T-cell (primary cell): ENCODE measurements at places on chromosomes 13 and 19.

DNA sequence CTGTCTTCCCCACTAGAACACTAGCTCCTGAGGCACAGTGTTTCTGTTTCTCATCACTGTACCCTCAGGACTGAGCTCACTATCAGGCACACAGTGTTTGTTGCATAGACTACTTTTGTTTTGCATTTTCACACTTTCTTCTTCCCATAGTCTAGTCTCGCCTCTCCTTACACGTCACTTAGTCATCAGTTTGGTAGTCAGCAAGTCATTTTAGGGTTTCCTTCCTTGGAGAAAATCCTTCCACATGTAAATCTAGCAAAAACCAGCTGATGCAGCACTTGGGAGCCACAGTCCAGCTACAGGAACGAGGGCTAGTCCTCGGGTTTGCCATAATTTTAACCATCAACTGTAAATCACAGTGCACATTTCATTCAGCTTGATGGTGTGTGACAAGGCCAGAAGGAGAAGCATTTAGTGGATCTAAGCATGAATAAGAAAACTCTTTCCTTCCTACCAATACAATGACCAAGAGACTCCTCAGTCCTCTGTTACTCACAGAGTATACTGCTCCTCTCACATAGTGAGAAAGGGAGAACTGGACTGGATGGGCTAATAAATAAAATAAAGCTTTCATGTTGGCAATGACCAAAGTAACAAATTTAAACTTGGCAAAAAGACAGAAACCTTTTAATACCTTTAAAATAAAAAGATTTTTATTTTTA, 221.0 kb downstream of the KLF12 start:
- no peaks in the 10 kb centered on the region for H3K27me3 ChIP-seq
- no peak overlapping the region for H3K4me3 ChIP-seq
- DNase-seq: no peak
- no peaks in the 10 kb centered on the region for H3K36me3 ChIP-seq

GRCh38 chr13:73924607-73925006, 209.6 kb downstream of the KLF12 start:
- H3K27me3 ChIP-seq: no peaks in the 10 kb centered on the region
- DNase-seq: no peak
- H3K4me3 ChIP-seq: no peak overlapping the region
- peak overlapping the region; percentile 4 for H3K27ac ChIP-seq
- H3K4me1 ChIP-seq: no peaks in the 10 kb centered on the region
- H3K36me3 ChIP-seq: peaks cover 4% of the 10 kb centered on the region

- H3K4me1 ChIP-seq: peaks cover 74% of the 10 kb centered on the region
- no peaks in the 10 kb centered on the region for H3K27me3 ChIP-seq
- no peak overlapping the region for H3K4me3 ChIP-seq
- no peak for DNase-seq
- H3K27ac ChIP-seq: peak overlapping the region; percentile 55
Measured at GRCh38 chr13:114157869-114158495, 21.1 kb upstream of the CFAP97D2 start.

DNA sequence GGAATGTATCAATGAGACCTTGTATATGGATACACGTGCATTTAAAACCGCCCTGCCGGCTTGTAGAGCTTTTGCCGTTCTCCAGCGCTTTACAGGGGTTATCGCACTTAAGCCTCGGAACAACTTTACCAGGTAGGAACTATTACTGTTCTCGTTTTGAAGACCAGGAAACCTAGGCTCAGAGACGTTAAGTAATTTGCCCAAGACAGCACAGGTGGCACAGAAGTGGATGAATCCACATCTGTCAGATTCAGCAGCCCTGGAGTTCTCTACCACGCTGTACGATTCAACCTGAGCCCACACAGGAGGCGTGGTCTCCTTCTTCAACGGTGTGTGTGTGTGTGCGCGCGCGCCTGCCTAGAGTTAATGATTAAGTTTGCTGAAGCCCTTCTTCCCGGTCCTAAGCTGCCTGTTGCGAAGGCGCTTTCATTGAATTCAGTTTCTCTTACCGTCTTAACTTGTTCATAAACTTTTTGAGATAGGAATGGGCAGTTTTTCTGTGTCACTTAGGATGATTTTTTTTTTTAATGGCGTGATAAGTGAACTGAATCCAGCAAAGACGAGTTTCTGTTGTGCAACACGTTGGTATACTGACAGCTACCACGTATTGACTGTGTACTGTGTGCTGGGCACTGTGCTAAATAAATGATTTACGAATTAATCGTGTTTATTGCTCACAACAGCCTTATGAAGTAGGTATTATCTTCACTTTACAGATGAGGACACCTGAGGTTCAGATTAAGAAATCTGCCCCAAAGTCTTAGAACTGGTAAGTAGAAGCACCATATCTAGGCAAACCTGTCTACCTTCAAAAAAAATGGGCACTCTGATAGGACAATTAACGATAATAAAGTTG, 67.4 kb downstream of the KCNRG start:
- peaks cover 37% of the 10 kb centered on the region for H3K4me1 ChIP-seq
- no peaks in the 10 kb centered on the region for H3K36me3 ChIP-seq
- H3K27ac ChIP-seq: peak overlapping the region; percentile 85
- no peaks in the 10 kb centered on the region for H3K27me3 ChIP-seq
- H3K4me3 ChIP-seq: peak overlapping the region; percentile 96
- peak; percentile 84 for DNase-seq

DNA sequence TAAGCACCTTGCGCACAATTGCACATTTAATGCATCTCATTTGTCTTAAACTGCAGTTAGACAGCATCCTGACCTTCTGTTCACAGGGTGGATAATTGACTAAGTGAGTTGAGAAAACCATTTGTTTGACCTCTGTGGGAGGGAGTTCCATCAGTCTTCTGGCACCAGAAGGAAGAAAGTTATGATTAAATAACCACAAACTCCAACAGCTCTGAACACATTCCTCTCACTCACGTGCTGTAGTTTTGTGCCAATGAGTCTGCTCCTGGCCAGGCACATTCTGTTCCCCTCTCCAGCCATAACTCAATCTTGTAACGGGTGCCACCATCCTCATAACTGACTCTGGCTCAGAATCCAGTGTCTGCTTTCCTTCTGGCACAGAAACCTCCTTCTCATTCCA, 817.2 kb downstream of the SLITRK1 start:
- no peaks in the 10 kb centered on the region for H3K27me3 ChIP-seq
- no peak overlapping the region for H3K4me3 ChIP-seq
- DNase-seq: no peak
- H3K36me3 ChIP-seq: no peaks in the 10 kb centered on the region
- no peaks in the 10 kb centered on the region for H3K4me1 ChIP-seq

- H3K27me3 ChIP-seq: peaks cover 41% of the 10 kb centered on the region
- no peak overlapping the region for H3K27ac ChIP-seq
- DNase-seq: no peak
- H3K4me3 ChIP-seq: no peak overlapping the region
- H3K4me1 ChIP-seq: no peaks in the 10 kb centered on the region
Measured at GRCh38 chr19:29421196-29421545, 104.6 kb upstream of the VSTM2B start.
